A549 (cell line): ENCODE measurements at places on chromosomes 11 and 22.

DNA sequence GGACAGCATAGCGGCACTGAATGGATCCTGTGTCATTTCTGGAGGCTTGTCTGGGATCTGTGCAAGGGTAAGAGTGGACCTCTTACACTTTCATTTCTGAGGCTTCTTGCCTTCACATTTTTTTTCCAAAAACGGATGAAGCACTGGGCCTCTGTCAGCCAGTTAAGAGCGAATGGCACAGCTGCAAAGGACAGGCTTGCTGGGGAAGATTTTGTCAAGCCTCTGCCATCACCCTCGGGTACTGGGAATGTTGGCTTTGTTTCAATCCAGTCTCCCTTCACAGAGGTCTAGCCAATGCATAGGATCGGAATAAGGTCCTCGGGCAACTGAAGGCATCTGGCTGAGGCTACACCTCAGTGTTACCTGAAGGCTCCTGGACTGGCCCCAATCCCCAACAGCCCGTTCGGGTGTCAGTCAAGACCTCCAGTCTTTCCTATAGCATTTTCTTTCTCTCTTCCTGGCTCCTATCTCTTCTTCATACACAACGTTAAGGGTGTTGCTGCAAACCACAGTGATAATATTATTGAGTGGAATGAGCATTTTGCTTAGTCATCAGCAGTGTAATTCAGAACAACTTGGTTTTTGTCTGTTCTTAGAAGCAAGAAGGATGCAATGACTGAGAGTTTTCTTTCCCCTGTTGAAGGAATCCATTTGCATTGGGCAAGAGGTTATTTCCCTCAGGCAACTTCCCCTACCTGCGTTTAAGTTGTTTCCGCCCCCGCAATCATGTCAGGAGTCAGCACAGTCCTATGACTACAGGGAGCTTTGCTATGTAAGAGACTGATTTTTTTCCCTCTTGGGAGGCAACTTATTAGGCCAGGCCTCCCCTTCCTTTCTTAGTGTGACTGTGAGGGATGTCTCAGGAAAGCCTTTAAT is 22.8 kb downstream of the NPAT start:
- no peak for DNase-seq

DNA sequence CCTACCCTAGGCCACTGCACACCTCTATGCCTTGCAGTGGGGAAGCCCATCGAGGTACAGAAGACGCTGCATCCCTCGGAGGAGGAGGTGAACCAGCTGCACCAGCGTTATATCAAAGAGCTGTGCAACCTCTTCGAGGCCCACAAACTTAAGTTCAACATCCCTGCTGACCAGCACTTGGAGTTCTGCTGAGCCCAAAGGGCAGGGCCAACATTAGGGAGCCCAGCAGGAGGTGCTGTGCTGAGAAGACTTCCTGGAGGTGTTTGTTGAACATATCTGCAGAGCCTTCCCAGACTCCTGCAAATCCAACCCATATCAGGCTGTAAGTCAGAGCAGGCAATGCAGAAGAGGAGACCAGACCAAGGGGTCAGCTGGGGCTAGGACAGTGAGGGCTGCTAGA is 13.5 kb downstream of the MOGAT2 start:
- no peak for DNase-seq

GRCh38 chr11:89452780-89453179 is 38.4 kb downstream of the NOX4 start:
- DNase-seq = no peak

GRCh38 chr11:76654298-76654851 is 16.2 kb downstream of the LRRC32 start:
- no peak for DNase-seq

- peak; percentile 46 for DNase-seq
Observed at GRCh38 chr11:65606876-65607613, 7.0 kb downstream of the MAP3K11 start.

DNA sequence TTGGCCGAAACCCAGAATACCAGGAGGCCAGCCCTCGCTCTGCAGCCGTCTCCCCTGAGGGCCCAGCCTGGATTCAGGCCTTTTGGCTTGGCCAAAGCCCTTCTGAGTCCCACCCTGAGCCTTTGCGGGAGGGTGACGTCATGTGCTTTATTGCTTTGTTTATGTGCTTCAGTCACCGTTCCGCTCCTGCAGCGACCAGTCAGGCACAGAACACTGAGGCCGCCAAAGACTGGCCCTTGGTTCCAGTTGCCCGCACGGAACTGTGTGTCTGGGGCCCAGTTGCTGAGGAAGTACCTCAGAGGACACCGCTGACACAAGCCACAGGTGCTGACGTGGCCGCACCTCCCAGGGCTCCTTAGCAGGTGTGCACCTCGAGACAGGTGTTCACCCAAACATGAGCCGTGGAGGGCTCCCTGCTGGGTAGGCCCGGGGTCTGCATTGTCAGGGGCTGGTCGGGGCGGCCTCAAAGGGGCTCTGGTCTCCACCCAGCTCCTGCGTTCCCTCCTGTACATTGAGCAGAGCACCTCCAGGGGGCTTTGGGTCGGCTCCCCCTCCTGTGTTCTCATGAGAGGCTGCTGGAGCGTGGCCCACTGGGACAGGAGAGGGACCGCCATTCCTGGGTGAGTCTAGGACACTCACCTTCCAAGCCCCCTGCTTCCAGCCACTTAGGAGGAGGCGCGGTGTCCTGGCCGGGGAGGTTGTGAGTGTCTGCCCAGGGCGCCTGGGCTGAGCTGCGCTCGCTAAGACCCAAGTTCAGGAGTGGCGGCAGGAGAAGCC is 376.8 kb downstream of the TBC1D22A start:
- DNase-seq = no peak

DNA sequence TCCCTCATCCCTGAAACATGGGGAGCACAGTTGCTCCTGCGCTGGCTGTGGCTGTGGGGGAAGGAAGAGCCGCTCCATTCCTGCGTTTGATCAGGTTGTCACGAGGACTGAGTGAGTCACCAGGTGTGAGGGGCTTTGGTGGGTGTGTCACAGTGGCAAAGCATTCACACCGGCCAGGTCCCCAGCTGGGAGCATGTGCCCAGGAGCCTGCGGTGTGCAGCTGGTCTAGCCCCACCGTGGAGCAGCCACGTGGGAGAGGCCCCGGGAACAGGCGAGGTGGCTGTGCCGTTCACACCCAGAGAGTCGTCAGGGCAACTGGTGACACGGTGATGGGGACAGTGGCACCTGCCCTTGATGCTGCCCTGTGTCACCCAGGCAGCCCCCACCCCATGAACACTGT is 47.6 kb upstream of the PPARA start:
- no peak for DNase-seq

DNA sequence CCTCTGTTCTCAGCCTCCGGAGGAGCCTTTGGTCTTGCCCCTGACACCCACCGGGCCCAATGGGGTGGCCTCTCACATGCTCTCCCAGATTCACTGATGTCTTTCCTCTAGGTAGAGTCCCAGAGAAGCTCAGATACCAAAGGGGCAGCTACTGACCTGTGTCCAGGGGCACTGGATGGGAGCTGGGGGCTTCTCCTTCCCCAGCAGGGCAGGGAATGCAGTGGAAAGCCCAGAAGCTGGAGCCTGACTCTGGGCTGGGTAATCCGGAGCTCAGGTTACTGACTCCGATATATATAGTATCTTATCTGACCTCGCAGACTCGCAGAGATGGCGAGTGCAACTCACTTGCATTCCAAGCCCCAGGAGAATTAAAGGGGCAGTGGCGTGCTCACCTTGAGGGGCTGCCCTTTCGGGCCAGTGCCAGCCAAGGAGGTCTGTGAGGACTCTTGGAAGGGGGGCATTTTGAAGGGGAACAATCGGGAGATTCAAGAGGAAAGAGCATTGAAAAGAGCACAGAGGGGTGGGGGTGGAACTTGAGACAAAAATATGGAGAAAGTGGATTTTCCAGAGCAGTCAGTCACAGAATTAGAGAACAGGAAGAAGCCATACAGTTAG is 2.5 kb downstream of the USP2 start:
- no peak for DNase-seq

DNA sequence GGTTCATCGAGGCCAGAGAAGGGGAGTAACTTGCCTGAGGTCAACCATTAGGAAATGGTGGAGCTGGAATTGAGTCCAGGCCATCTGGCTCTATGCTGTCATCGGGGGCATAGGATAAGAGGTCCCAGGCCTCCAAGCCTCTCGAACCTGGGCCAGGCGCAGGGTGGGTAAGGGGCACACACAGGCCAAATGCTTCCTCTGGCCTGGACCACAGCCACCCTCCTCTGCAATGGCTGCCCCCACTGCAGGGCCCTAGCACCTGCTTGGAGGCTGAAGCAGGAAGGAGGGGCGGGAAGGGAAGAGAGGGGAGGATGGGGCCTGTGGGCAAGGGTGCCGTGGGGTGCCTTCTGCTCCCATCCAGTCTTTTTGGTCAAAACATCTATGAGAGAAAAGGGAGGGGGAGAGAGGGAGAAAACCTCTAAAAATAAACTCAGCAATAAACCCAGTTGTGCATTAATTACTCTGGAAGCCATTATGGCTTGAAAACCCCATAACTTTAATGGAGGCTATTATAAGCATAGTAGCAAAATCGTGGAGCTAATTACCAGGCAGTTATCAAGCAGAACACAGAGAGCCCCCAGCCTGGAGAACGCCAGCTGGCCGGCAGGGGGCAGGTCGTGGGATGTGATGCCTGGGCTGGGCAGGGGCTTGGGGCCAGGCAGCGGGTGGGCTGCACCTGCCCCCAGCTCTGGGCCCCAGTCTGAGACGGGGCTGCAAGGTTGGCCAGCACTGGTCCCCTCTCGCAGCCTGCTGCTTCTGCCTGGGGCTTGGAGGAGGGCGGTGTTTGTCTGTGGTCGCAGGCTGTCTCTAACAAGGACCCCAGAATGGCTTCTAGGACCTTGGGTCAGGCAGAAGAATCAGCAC is 21.1 kb downstream of the B3GAT1 start:
- no peak for DNase-seq

DNA sequence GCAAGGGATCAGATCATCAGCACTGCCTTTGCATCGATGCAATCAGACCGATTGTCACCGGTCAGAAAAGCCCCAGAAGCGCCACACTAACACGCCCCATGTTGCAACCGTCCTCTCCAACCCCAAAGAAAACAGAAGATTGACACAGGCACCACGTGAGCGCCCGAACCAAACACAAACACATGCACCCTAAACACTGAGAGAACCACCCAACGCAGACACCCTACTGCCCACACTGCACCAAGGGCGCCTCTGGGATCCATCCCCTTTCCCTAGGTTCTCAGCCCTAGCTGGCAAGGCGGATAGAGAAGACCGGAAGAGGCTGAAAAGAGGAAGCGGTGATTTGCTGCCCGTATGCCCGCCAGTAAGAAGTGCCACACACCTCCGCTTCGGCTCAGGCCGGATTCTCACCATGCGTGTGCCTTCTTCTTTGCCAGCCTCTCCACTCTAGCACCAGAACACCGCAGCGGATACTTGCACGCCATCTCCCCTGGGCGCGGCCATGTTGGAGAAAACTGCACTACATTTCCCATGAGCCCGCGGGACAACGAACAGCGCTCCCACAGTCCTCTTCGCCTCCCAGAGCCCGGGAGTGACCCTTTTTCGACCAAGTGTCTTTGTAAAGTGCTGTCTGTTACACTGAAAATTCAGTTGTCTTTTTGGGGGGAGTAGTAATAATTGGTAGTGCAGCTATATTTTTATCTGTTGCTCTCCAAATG is at the start of gene ALKBH8:
ALKBH8 (minus strand) TSS at position 517 of the 719 bp plus-strand sequence. CDS start 4,842 bp downstream, outside the sequence.
- DNase-seq = peak; percentile 52

GRCh38 chr11:71947498-71947897 is 18.7 kb downstream of the RNF121 start:
- peak; percentile 52 for DNase-seq

GRCh38 chr11:116426761-116427160 is 346.0 kb downstream of the BUD13 start:
- no peak for DNase-seq

- DNase-seq = no peak
Observed at GRCh38 chr11:26073646-26074045, 258.3 kb upstream of the ANO3 start.

DNA sequence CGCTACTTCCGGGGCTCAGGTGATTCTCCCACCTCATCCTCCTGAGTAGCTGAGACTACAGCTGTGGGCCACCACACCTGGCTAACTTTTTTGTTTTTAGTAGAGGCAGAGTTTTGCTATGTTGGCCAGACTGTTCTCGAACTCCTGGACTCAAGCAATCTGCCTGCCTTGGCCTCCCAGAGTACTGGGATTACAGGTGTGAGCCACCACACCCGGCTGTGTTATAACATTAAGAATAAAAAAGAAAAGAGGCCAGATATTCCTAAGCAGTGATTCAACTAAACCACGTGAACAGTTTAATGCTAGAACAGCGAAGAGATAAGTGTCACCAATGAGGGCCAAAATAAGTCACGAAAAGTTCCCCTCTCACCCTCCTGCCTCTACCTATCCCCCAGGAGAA is 3.7 kb downstream of the PRDM10 start:
- no peak for DNase-seq

DNA sequence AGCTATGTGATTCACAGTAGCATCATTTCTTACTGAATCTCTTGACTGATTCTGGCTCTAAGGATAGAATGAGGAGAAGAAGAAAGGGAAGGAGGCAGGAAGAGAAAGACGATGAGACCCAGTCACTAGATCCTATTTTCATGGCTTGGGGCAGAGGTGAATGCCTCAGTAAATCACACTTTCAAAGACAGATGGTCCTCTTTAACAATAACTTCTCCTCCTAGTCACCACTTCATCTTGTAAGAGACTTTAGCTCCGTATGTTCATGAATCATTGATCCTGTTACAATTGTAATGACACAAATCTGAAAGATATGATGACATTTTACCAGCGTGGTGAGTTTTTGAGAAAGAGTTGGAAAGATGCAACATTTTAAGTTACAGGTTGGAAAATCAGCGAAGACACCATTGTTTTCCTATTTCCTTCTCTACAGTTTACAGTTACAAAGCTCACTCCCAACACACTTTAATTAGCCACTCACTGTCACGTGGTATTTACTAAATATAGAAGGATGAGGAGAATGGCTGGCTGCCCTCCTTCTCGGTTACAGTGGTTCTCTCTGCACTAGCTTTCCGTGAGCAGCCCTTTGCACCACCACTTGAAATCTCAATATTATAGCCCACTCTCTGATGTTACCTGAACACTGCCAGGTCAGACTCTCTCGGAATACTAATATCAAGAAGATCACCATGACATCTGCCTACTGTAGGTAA is 205.8 kb downstream of the CADM1 start:
- DNase-seq = no peak

- DNase-seq = peak; percentile 64
Observed at GRCh38 chr11:66363805-66364535, 7.6 kb downstream of the SLC29A2 start.
